ENCODE measurements at places on chromosomes 12 and 14.

DNA sequence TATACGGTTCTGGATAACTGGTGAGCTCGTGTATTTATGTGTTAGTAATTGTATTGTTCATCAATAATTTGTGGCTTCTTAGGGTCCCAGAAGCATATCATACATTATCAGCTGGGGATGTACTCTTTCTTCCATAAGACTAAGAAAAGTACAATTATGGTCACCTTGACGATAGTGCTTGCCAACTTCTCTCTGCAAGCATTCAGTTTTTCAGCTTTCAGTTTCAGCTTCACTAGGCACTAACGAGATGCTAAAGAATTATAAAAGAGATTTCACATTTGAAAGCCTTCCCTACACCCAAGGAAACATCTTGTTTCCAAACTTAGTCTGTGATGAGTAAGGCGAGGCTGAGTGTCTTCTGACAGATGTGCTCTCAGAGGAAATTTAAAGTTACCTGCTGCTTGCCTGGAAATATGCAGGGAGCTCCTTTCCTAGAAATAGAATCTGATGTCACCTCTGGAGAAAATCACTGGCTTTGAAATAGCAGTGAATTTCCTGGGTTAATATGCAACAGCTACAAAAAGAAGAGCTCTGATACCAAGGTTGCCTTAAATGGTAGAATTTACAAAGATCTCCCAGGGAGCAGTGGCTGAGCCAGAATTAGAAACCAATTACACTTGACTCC lies 1419.9 kb upstream of the TMEM132C start:
- DNase-seq, result no peak

GRCh38 chr14:51210594-51210993 lies 29.5 kb upstream of the TMX1 start:
- DNase-seq, result no peak

- DNase-seq, result no peak
These were observed 216.3 kb downstream of the C12orf42 start for GRCh38 chr12:103279444-103279843.

DNA sequence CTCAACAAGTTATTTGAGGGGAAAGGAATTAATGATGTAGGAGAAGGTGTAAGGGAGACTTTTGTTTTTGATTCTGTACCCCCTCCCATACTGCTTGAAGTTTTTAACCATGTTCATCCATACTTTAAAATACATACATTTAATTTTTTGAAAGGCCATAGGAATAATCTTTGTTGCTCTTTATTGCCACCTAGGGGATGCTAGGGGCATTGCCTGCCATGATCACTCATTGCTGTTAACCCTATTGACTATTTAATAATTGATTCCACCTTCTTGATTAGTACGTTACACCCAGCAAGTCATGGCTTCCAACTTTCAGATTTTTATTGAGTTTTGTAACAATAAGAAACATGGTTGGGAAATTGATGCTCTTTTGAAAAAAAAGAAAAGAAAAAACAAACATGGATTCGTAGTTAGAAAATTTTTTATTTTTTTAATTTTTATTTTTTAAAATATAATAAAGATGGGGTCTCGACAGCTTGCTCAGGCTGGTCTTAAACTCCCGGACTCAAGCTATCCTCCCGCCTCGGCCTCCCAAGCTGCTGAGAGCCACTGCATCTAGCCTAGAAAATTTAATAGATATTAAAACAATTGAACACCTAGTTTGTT lies 8.5 kb upstream of the PRKAB1 start:
- peak; percentile 54 for DNase-seq

GRCh38 chr12:45336762-45337596 lies 121.1 kb downstream of the ANO6 start:
- DNase-seq, result peak; percentile 61

GRCh38 chr12:130514149-130514551 lies 176.5 kb downstream of the PIWIL1 start:
- DNase-seq, result no peak

- DNase-seq, result no peak
These were observed 5.1 kb upstream of the MIS18BP1 start for GRCh38 chr14:45258073-45258472.

- no peak for DNase-seq
These were observed 27.9 kb upstream of the DICER1 start for GRCh38 chr14:95185033-95185766.

GRCh38 chr12:55931317-55931779 lies 386 bp downstream of the DGKA start:
- DNase-seq, result peak; percentile 49

DNA sequence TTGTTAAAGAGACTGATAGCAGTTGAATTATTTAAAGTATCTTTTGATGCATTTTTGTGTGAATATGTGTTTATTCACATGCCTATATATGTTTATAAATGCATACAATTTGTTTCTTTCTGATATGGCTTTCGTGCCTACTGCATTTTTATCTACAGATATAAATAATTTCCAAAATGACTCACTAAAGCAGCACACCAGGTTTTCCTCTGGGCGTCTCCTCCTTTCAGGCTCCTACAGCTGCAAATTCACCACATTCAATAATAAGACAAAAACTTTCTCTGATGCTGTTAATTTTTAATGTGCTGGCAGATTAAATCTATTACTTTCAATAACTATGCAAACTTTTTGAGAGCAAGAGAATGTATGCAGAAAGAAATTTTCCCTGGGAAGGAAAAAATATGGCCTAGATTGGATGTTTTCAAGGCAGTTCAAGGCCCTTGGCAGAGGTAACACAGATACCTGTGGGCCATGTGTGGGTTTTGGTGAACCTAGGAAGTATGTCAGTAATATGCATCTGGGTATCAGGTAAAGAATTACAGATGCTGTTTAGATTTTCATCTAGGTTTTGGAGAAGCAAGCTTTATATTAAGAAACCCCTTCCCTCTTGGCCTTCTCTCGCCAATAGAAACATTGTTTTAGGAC lies 381.8 kb downstream of the EGLN3 start:
- DNase-seq, result no peak

DNA sequence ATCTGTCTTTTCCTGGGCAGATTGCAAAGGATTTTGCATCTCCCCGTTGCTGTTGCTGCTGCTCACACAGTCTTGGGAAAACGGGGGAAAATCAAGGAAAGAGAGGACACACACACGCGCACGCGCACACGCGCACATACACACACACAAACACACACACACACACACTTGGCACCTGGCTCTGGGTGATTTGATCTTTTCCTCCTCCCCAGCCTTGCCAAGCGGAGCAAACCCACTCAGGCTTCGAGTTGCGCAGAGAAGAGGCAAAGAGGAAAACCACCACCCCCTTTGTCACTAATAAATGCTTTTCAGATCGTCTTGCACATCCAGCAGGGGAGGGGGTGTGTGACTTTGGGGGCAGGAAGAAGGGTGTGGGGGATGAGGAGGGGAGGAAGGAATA lies 965 bp upstream of the NOS1 start:
- DNase-seq, result no peak

GRCh38 chr12:43824207-43824775 lies 11.6 kb upstream of the TMEM117 start:
- no peak for DNase-seq

- DNase-seq, result peak; percentile 86
These were observed 32.2 kb downstream of the SH2B3 start for GRCh38 chr12:111437816-111438454.

- no peak for DNase-seq
These were observed 6.9 kb upstream of the KLRF1 start for GRCh38 chr12:9820281-9820930.

GRCh38 chr14:106842687-106843086 lies 1316.3 kb downstream of the TMEM121 start:
- DNase-seq, result peak; percentile 56

DNA sequence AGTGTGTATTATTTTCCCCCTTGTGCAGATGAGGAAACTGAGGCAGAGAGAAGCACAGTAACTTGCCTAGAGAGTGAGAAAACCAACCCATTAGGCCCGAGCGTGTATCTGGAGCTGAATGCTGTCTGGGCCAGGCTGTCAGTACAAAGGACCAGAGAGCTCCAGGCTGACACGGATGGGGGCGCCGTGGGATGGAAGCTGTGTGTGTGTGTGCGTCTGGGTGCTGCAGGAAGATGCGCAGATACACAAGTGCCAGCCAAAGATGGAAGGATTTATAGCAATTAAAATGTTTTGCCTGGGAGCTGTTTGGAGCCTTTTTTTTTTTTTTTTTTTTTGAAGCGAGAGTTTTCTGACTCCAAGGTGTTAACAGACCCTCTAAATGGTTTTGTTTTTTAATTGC lies 53.7 kb upstream of the GPATCH2L start:
- no peak for DNase-seq

GRCh38 chr12:38149395-38150073 lies 167.0 kb upstream of the ALG10B start:
- DNase-seq, result peak; percentile 100
